ENCODE measurements at places on chromosomes 13 and 19.

DNA sequence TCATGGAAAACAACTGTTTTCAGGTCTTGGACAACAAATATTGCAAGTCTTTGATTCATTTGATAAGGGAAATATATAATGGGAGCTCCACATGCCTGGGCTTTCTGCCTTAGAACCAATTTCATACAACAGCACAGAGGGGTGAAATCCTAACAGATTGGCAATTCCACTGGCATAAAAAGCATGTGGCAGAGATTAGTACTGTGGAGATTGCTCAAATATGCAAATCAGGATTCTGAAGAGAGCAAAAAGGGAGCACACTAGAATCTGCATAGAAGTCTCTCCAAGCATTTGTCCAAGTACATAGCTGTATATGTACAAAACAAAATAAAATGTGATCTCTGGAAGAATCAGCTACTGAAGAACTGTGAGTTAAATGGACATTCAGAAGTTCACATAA, 312.9 kb upstream of the SLITRK5 start:
- DNase-seq, result no peak

DNA sequence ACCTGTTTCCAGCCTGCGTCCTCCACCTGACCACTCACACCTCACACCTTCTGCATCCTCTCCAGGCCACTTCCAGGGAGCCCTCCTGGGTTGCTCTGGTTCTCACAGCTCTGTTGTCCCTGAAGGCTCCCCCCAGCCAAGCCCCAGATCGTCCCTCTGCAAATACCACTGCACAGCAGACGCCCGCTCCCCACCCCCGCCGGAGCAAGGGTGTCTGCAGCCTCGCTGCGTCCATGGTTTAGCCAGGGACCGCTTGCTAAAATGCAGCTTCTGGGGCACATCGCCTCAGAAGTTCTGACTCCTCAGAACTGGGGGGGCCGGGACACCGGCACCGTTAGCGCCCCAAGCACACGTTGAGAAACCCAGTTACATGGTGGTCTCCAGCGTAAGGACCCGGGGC, 983 bp downstream of the LINGO3 start:
- DNase-seq, result no peak

GRCh38 chr19:5321851-5322681, 18.5 kb downstream of the PTPRS start:
- no peak for DNase-seq

DNA sequence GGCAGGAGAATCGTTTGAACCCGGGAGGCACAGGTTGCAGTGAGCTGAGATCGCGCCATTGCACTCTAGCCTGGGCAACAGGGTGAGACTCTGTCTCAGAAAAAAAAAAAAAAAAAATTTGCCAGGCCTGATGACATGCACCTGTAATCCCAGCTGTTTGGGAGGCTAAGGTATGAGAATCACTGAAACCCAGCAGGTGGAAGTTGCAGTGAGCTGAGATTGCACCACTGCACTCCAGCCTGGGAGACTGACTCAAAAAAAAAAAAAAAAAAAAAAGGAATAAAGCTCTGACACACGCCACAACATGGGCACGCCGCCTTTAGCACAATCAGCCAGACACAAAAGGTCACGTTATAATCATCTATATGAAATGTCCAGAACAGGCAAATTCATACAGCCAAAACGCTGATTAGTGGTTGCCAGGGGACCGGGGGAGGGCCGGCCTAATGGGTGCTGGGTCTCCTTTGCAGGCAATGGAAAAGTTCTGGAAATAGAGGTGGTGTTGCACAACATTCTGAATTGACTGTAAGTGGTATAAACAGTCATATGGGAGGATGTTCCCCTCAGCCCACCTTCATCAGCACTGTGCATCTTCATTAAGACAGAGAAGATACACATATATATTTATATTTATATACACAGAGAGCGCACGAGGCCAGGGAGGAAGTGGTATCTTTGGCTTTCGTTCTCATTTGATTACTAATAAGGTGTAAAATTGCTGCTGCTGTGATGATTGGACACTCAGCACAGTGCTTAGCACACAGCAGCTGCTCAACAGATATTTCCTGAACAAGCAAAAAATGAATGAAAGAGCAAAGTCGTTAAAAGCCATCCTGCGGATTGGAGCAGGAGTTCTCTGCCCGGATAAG, 3.8 kb downstream of the HSPBP1 start:
- no peak for DNase-seq

DNA sequence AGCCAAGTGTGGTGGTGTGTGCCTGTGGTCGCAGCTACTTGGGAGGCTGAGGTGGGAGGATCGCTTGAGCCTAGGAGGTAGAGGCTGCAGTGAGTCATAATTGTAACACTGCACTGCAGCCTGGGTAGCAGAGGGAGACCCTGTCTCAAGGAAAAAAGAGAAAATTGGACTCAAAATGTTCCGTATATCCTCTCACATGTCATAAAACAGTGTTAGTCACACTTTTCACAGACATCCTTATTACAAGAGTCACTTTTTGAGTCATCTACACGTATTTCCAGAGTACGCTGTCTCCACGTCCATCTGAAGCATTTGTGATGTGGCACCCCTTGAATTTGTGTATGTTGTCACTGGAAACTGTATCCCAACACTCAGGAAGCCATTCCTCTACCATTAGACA, 133.0 kb downstream of the SIPA1L3 start:
- DNase-seq, result no peak

GRCh38 chr13:50016444-50016843, 1.2 kb downstream of the KCNRG start:
- DNase-seq, result no peak

DNA sequence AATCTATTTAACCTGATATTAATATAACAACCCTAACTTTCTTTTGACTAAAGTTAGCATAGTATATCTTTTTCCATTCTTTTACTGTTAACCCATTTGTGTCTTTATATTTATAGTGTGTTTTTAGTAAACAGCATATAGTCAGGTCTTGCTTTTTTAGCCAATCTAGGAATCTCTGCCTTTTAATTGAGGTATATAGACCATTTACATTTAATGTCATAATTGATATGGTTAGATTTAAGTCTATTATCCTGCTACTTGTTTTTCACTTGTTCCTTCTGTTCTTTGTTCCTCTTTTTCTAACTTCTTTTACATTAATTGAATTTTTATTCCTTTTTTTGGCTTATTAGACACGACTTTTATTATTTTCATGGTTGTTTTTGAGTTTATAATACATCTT, 174.4 kb downstream of the KCTD15 start:
- no peak for DNase-seq

DNA sequence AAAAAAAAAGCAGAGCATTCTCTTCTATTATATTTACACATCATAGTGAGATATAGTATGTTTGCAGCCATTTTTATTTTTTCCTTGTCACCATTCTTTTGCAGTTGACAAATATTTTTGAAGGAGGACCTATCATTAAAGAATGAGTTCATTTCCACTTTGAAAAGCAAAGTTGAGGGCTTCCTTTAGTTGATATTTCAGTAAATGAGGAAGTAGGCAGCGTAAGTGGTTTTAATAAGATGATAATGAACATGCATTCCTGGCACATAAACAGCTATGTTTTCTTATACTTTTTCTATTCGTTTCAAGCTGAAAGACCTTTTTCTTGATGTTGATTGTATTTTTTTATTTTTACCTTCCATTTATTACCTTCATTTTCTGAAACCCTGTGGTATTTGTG, 66.2 kb downstream of the ZMYM2 start:
- no peak for DNase-seq

DNA sequence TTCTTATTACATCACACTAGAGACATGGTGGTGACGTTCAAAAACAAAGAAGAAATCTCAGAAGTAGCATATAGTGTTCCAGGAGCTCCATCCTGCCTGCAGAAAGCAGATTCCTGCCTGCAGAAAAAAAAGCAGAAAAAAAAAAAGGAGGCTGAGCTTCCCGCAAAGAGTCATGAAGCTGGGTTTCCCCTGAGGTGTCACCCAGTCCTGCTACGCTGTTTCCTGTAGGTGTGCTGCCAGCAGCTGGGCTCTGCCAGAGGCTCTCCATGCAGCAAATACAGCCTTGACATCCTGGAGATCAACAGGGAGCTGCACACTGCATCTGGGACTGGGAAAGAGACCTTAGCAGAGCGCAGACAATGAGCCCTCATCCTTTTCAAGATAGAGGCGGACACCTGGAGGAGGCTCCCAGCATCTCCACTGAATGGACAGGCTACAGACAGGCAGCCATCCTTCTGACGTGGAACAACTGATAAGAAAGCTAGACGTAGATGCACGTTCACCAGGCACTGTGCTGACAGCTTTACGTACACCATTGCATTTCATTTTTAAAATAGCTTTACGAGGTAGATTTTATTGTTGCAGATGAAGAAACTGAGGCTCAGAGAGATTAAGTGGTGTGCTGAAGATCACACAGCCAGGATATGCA, 350.9 kb downstream of the FOXO1 start:
- peak; percentile 16 for DNase-seq

GRCh38 chr19:58558066-58558622, at the start of gene UBE2M:
Gene UBE2M (minus strand): TSS chr19:58558611. CDS start chr19:58558381, 230 bp downstream.
- peak; percentile 32 for DNase-seq

DNA sequence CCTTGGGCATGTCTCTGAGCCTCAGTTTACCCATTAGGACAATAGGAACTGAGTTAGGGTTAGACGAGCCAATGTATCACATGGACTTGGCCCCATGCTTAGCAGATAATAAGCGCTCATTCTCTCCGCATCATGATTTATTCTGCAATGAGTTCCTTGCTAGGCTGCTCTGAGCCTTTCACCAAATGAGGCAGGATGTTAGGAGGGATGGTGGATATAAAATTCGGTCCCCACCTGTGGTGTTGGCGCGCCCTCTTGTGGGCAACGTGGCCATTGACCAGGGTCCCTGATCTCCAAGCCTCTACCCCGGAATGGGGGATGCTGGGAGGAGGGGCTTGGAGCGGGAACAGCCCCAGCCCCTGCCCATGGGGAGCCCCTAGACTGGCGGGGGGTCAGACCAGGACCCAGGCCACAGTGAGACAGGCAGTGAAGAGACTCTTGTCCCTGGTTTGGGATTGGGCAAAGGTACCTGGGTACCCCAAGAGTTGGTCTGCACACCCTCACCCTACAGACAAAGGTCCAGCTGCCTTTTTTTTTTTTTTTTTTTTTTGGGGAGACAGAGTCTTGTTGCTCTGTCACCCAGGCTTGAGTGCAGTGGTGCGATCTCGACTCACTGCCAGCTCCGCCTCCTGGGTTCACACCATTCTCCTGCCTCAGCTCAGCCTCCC, 43.9 kb downstream of the CERS4 start:
- peak; percentile 67 for DNase-seq

GRCh38 chr19:58529405-58529804, 9.8 kb upstream of the ZBTB45 start:
- no peak for DNase-seq

GRCh38 chr19:55259540-55260210, 858 bp upstream of the PPP6R1 start:
- DNase-seq, result no peak

DNA sequence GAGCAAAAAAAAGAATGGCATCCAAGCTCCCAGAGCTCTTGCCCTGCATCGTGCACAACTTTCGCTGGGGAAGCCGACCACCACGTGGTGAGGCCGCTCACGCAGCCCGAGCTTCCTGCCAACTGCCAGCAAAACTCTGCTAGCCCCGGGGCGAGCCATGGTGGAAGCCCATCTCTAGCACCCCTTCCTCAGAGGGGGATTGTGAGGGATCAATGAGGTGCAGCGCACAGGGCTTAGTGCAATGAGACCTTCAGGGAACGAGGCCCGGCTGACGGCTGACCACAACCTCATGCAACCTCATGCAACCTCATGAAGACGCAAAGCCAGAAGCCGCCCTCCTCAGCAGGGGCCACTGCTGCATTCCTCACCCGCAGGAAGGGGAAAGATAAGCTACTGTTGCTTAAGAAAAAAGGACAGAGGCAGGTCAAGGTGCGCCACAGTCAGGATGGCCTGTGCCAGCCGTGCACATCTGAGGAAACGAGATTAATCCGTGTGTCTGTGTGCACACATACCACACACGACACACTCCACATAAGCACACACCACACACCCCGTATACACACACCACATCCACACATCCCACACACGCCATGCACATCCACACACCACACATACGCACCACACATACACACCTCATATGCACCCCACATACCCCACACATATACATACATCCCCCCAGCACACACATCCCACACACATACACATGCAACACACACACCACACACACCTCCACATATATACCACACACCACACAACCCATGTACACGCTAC, 9.6 kb downstream of the HSPBP1 start:
- no peak for DNase-seq

- DNase-seq, result no peak
Observed at GRCh38 chr13:41596190-41596589, 138.8 kb downstream of the RGCC start.

GRCh38 chr19:14472202-14472938, 2.8 kb downstream of the PTGER1 start:
- peak; percentile 79 for DNase-seq

- DNase-seq, result no peak
Observed at GRCh38 chr19:37855098-37855497, 51.3 kb downstream of the WDR87 start.

- no peak for DNase-seq
Observed at GRCh38 chr19:46824890-46825730, 25.5 kb downstream of the AP2S1 start.

- DNase-seq, result no peak
Observed at GRCh38 chr13:45711951-45712350, 9.8 kb downstream of the CBY2 start.

DNA sequence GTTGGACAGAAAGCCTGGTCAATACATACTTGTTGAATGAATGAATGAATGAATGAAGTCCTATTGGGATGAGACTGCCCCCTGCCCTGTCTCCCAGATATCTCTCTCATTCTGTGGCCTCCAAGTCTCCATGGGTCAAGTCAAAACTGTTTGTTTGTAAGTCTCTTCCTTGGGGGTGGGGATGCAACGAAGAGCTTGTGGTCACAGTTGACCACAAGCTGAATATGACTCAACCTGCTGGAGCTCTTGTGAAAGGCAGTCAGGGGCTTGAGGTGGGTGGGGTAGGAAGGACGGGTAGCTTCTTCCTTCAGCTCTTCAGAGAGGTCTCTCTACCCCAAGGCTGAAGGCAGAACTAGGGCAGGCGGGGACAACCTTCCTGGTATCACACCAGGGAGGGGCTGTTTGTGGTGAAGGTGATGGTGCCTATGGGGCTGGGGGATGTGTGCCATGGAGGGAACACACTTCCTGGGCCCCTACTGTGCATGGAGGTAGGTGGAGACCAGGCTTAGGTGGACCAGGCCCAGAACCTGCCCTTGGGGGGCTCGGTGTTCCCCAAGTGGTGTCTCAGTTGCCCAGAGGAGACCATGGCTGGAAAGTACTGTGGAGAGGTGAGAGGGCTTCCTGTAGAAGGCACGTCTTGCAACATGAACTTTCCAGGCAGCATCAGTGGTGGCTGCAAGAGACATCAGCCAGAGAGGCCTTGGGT, 8.0 kb downstream of the MYO1F start:
- peak; percentile 56 for DNase-seq

DNA sequence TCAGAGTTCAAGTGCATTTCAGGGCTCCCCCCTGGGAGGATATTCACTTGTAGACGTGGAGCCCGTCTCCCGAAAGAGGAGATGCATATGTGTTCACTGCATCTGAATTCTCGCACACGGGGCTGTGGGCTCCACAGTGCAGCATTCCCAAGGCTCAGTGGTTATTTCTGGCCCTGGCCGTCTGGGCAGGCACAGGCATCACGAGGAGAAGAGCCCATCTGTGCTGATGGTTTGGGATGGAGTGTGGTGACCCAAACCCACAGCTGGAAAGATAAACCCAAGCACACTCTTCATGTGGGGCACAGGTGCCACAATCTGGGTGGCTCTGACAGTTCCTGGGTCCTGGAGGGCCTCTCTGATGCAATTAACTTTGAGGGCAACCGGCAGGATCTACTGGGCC, 242.1 kb downstream of the TSHZ3 start:
- no peak for DNase-seq

Data from stimulated activated CD8-positive, alpha-beta memory T cell treated with anti-CD3 and anti-CD28 coated beads, Interleukin-2, amount 100 ng/mL, for 1 hour (primary cell).